ENCODE measurements at places on chromosomes 7 and 10. TPM values are rescaled to one million over a fixed set of nuclear protein-coding genes. Genes with fewer than 3 reads are reported as not detected.

DNA sequence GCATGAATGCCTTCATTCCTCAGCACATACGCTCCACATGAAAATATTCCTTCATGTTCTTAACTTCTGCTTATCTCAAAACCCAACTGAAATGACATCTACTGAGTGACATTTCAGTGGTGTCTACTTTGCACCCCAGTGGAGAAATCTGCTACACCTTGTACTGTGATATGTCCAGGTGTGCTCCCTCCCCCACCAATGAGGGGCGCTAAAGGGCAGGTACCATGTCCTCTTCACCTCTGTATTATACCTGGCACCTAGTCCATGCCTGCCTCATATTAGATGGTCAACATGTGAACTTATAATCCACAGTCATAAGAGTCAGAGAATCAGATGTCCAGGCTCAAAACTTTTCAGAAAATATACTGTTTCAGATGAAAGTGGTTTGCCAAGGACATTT lies 2.1 kb downstream of the PAXIP1 start:
- no peaks in the 10 kb centered on the region for H3K27me3 ChIP-seq
- no peak overlapping the region for H3K4me3 ChIP-seq
- H3K4me1 ChIP-seq = peaks cover 11% of the 10 kb centered on the region
- no peak overlapping the region for H3K27ac ChIP-seq
- H3K36me3 ChIP-seq = peaks cover 13% of the 10 kb centered on the region

- no peaks in the 10 kb centered on the region for H3K36me3 ChIP-seq
- H3K4me1 ChIP-seq = peaks cover 41% of the 10 kb centered on the region
- no peak overlapping the region for H3K27ac ChIP-seq
- peak; percentile 79 for DNase-seq
- H3K4me3 ChIP-seq = peak overlapping the region; percentile 84
- peaks cover 46% of the 10 kb centered on the region for H3K27me3 ChIP-seq
Measured at GRCh38 chr7:151245360-151246101, 3.0 kb downstream of the SMARCD3 start.

CLRN3 gene
- total RNA-seq = not detected

DNA sequence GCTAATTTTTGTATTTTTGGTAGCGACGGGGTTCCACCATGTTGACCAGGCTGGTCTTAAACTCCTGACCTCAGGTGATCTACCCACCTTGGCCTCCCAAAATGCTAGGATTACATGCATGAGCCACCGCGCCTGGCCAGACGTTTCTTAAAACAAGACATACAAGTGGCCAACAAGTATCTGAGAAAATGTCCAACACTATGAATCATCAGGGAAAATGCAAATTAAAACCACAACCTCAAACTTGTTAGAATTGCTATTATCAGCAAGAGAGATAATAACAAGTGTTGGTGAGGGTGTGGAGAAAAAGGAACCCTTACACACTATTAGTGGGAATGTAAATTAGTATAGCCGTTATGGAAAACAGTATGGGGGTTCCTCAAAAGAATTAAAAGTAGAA lies 148.6 kb downstream of the SUGCT start:
- no peak overlapping the region for H3K4me3 ChIP-seq
- no peaks in the 10 kb centered on the region for H3K36me3 ChIP-seq
- no peaks in the 10 kb centered on the region for H3K27me3 ChIP-seq
- H3K27ac ChIP-seq = no peak overlapping the region

DNA sequence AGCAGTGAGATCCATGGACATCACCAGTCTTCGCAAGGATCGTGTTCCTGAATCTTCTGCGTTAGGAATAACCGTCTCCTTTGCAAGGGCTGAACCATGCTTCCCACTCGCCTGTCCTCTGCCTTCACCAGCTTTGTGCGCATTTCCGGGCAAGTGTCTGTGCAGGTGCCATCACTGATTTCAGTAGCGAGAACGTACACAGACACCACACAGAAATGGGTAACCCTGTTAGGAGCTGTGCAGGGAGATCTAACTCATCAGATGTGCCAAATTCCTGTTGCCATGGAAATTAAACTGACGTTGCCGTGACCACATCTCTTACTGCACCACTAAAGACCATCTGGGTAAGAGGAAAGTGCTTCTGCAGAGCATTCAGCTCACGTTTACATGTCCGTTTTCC lies 146.3 kb downstream of the DIP2C start:
- H3K27me3 ChIP-seq = peaks cover 43% of the 10 kb centered on the region
- H3K27ac ChIP-seq = no peak overlapping the region
- H3K36me3 ChIP-seq = no peaks in the 10 kb centered on the region
- DNase-seq = no peak
- H3K4me3 ChIP-seq = no peak overlapping the region
- peaks cover 10% of the 10 kb centered on the region for H3K4me1 ChIP-seq

INMT gene
- not detected for total RNA-seq

HABP2 gene
- not detected for total RNA-seq

HOXA10 gene
- 0.26 TPM for total RNA-seq

DNA sequence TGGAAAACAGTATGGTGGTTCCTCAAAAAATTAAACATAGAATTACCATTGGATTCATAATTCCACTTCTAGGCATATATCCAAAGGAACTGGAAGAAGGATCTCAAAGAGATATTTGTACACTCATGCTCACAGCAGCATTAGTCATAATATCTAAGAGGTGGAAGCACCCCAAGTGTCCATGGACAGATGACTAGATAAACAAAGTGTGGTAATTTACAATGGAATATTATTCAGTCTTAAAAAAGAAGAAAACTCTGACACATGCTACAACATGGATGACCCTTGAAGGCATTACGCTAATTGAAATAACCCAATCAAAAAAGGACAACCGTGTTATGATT lies 594.2 kb downstream of the KCNMA1 start:
- H3K27me3 ChIP-seq = no peaks in the 10 kb centered on the region
- no peak for DNase-seq
- H3K27ac ChIP-seq = no peak overlapping the region
- peaks cover 5% of the 10 kb centered on the region for H3K4me1 ChIP-seq
- H3K4me3 ChIP-seq = no peak overlapping the region
- H3K36me3 ChIP-seq = no peaks in the 10 kb centered on the region

All from activated T-cell treated with anti-CD3 and anti-CD28 coated beads, Interleukin-2, amount 50 U/mL, for 72 hours (primary cell).